HuH-7.5 (cell line): ENCODE measurements at places on chromosomes 12 and 14.

- no peak for DNase-seq
Observed at GRCh38 chr14:61523751-61524150, 171.6 kb upstream of the HIF1A start.

- no peak for DNase-seq
Observed at GRCh38 chr12:109256011-109256410, 53.1 kb downstream of the FOXN4 start.

GRCh38 chr12:78081590-78082314, 251.1 kb downstream of the NAV3 start:
- no peak for DNase-seq

DNA sequence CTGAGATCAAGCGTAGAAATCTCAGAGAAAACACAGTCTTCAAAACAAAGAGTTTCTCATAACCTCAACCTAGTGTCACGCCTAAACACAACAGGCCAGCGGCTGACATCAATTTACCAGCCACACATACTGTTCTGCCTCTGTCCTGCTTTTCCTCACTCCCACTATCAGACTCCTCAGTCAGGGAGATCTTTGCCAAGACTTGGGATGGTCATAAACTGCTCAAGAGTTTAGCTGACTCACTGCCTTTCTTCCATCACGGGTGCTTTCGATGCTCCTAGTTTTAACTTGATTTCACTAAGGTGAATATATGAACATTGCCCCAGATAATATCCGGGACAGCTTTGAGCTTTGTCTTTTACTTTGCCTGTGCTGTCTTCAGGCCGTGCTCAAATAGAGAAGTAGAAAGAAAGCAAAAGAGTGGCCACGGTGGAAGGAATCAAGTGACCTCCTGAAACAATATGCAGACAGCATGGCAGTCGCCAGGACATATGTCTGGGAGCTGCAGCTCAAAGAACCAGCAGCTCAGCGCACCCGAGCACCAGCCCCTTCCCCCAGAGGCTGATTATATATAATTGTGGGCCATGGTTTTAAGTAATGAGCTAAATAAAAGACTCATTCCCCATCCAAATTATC, 12.1 kb downstream of the MDM1 start:
- DNase-seq, result no peak

DNA sequence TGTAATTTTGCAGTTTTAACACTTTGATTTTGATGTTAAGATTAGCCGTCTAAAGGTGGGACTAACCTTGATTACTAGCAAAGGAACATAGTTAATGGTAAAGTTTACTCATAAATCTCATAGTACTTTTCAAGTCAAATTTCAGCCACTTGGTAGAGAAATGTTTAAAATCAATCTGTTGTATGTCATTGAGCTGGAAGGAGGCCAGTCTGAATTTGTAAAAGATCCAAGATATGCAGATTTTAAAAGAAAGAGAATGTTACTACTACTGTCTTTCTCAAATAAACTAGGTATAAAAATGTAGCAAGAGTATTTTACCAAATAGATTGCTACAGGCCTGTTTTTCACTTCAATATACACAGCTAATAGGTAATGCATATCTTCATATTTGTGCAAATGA, 600.8 kb upstream of the SEL1L start:
- DNase-seq, result no peak

DNA sequence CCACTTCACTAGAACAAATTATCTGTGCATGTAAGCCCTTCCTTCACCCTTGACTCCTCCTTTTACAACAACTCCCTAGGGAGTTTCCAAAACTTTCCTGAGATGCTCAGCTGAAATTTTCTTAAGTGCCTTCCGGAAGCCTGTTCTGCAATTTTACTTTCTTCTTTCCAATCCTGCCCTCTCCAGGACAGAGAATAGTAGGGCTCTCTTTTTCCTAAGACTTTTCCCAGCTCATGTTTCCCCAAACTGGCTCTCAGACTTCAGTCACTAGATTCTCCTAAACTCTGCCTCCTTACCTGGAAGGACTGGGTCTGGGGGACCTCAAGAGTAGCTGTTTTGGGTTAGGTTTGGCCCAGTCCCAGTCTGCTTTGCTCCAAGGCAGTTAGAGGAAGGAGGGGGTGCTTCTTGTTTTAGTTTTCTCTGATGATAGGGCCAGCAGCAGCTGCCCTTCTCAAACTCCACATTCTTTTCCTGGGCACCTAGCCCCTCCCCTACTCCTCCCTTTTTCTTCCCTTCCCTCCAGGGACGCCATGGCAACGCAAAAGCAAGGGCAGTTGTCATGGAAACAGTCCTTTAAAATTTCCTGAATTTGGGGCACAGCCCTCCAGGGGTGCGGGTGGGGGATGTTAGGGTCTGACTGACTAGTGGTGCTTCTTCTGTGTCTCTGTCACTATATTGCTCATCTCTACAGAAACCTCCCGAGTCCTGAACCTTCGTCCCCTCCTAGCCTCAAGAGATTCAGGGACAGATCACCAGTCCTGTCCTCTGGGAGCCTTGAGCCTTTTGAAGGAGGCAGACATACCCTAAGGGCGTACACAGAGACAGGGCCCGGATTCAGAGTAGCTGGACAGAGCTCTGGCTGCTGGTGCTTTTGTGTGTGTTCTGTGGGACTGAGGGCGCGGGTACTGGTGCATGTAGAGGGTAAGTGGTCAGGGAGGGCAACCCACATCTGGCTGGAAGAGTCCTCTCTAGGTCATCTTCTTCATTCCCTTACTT, 17.0 kb downstream of the PPP1R1A start:
- DNase-seq, result no peak

DNA sequence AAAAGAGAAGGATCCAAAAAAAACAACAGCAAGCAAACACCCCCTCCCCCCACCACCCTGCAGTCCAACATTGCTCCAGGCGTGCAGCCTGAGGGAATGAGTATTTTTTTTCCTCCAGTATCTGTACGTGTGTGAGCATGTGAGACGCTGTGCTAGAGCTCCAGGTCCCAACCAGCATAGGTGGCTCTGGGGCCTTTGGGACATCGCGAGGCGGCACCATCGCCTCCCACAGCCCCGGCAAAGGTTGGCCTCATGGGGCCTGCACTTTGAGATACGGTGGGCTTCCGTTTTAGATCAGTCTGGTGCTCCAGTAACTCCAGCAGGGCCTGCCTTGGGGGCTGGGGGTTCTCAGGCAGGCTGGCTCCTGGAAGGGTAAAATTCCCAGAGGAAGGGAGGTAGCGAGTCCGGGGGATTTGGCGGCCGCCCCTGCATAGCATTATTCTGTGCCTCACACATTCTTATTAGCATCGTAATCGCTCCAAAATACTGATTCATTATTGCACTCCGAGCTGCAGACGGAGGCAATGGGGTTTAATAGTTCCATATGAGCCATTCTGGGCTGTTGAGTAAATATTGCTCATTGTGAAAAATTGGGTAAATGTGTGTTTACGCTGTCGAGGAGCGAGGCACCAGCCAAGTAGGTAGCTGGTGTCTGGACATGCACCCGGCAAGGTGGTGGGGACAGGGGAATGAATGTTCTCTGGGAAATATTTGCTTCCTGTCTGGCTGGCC, 143.1 kb upstream of the MYL2 start:
- DNase-seq, result no peak

DNA sequence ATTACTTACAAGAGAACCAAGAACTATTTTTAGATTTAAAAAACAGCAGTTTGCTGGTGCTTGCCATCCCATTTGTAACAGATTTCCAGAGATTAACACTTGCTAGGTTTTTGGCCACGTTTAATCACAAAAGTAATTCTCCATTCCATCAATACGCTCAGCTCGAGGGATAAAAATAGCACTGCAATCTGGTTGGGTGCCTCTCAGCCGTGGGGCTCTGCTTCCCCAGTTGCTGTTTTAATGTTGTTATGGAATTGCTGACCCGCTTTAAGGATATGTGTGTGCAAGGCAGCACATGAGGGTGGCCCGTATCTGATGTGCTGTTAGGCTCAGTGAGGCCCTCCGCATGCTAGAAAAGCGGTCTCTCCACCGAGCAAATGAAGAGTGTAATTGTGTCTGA, 222.2 kb upstream of the TMEM260 start:
- DNase-seq, result no peak
